ENCODE measurements at places on chromosomes 3 and 15.

- no peak for DNase-seq
These were observed 274.5 kb downstream of the FEZF2 start for GRCh38 chr3:62098646-62099365.

DNA sequence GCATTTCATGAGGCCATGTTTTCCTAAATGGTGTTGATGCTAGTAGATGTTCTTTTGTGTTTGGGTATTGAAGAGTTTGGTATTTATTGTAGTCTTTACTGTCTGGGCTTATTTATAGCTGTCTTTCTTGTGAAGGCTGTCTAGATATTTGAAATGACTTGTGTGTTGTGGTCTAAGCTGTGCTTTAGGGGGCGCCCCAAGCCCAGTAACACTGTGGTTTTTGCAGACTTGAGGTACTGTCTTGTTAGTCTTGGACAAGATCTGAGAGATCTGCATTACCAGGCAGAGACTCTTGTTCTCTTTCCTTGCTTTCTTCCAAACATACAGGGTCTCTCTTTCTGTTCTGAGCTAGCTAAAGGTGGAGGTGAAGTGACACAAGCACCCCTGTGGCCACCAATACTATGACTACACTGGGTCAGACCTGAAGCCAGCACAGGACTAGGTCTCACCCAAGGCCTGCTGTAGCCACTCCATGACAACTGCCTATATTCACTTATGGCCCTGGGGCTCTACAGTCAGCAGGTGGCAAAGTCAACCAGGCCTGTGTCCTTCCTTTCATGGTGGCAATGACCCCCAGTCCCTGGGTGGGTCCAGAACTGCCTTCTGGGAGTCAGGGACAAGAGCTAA lies 152.1 kb upstream of the TBC1D5 start:
- peak; percentile 44 for DNase-seq

- DNase-seq: no peak
These were observed 131.3 kb downstream of the PLD1 start for GRCh38 chr3:171678971-171679492.

GRCh38 chr15:59229453-59229852 lies 22.8 kb downstream of the LDHAL6B start:
- no peak for DNase-seq

DNA sequence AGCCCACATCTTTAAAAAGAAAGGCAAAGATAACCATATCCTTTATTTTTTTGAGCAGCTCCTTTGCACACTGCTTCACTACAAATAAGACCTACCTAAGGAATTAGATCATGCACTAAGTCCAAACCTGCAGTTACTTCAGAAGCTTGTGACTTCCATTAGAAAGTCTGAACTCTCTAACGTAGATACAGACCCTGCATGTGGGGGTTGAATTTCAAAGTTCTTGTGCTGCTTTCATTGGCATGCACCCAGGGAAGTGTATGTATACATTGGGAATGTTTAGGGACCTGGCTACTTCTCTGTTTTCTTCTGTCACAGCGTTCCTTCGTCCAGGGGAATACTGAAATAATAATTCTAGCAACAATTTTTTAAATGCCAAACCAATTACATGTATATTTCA lies 185.2 kb upstream of the IL12A start:
- no peak for DNase-seq

DNA sequence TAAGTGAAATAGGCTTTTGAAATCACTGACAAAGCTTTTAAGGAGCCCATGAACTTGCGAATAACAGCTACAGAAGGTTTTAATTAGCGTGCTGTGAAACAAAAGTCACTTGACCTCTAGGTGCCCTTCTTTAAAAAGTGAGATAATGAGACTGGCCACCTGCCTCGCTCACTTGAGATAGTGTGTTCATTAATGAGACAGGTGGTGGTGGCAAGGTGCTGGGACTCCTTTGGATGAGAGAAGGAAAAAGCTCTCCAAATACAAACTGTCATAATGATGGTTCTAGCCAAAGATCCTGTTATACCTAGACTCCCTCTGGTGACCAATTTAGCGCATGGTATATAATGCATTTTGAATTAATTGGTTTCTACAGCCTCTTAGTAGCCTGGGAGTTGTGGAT lies 22.7 kb upstream of the IREB2 start:
- DNase-seq: no peak

DNA sequence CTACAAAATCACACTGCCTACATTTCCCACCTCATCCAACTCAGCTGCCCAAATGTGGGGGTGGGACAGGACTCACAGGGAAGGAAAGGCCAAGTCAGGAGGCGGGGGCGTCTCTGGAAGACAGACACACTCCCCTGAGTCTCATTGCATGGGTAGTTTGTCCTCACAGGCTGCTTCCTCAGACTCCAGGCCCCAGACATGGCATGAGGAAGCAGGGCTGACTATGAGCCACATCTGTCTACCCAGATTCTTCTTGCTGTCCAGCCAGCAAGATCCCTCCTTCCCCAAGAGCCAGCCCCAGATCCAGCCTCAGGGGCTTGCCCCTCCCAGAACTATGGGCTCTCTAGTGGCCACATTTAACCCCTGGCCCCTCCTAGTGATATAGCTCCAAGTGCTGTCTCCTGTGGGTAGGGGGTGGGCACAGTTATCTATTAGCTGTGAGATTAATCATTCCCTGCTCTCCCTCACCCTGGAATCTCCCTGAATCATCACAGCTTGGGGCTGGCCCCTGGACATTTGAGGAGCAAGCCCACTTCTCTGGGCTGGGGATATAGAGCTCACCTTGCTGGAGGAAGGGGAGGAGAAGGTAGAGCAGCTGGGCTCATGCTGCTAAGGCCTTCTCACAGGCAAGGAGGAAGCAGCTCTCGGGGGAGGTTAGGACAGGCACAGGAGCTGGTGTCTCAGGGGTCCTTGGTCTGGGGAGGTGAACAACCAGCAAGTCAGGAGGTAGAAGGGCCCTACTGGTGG lies 2.1 kb upstream of the CCDC33 start:
- no peak for DNase-seq

DNA sequence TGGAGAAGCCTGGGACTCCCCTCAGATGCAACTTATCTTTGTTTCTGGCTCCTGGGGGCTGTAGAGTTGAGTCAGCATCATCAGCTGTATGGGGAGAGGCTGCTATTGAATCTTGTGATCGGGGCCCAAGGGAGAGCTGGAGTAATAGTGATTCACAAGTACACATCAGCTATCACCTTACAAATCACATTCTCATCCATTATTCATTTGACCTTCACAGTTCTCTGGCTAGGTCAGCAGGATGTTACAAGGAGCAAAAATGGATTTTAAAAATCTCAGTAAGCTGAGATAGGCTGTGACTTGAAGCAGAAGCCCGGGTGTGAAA lies 175.0 kb downstream of the OPA1 start:
- DNase-seq: no peak

DNA sequence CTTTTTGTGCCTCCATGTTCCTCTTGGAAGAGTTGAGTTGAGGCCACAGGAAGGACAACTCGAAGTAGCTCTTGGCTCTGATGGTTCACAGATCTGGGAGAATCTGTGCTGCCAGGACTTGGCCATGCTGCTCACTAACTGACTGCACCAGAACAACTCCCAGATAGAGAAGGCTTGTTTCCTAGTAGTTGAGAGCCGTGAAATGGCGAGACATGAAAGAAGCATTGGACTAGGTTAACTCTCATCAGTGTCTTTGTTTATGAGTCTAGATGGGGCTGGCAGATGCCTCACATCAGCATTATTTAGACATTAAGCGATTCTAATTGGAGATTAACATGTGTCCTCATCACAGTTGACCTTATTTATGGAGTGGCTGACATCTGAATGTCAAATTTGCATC lies 92.9 kb upstream of the AGBL1 start:
- no peak for DNase-seq

DNA sequence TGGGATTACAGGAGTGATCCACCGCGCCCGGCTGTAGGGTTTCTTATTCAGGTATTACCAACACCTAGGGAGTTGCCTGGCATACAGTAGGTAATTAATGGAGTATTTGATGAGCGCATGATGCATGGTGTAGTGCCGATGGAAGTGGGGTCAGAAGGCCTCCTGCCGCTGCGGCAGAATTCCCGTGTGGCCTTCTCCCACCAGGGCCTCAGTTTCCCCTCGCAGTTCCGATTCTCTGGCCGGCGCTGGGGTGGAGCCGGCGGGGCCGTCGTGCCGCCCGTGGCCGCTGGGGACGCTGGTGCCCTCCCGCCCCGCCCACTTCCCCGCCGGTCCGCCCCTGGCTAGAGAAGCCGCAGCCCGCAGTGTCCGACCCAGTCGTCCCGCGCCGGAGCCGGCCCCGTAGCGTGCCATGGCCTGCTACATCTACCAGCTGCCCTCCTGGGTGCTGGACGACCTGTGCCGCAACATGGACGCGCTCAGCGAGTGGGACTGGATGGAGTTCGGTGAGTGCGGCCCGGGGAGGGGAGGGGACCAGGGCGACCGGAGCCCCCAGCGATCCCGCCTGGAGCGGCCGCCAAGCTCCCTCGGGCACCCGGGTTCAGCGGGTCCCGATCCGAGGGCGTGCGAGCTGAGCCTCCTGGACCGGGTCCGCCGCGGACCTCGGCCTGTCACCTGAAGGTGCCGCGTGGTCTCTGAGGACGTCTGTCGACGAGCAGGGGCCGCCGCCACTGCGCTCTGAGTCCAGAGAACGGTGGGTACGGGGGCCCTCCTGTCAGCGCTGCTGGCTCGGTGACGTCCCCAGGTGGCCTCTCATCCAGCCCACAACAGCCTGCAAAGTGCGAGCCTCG lies at the start of gene IRAK2:
Gene IRAK2, plus strand, starts transcription at position 374 of the 848 bp plus-strand sequence. Its CDS starts 36 bp downstream, at position 410.
- DNase-seq: peak; percentile 73

DNA sequence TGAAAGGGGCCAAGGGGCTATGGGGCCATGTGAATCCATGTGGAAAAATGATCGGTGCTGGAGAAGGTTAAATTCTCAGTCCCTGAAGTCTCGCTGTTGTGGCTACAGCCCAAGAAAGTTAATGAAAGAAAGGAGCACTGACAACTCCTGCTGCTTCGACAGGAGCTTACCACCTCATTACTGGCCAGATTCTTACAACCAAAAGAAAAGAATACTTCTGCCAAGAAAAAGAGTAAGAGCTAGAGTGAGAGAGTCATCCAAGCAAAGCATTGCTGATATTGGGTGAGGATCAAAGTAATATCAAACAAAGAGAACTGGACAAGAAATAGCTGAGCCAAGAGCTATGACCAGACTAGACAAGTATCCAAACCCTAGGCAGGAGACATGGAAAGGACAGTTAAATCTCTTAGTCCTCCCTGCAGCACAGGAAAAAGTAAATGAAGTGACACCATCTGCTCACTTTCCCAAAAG lies 348.4 kb upstream of the PLSCR5 start:
- no peak for DNase-seq

DNA sequence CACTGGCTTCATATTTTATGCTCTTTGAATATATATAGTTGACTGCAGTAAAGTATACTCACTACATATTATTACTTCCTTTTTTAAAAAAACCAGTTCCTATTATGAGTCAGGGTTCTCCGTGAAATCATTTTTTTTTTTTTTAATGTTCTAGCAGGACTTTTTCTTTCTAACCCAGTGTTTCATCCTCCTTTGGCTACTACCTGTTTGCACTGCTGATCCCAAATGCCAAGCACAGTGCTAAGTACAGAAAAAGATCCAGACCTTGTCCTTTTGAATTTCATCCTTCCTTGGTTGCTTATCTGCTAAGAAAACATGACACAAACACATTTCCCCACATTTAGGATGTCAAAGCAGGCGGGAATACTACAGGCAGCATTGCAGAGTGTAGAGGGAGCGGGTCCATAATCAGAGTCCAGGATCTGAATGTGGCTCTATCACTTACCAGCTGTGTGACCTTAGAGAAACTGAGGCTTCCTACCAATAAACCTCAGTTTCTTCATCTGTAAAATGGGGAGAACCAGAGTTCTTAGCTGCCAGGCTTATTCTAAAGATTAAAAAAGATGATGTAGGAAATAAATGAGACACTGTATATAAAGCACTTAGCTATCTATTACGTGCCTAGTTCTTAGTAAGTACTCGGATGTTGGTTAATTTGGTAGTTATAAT lies 37.2 kb upstream of the ANPEP start:
- DNase-seq: no peak

DNA sequence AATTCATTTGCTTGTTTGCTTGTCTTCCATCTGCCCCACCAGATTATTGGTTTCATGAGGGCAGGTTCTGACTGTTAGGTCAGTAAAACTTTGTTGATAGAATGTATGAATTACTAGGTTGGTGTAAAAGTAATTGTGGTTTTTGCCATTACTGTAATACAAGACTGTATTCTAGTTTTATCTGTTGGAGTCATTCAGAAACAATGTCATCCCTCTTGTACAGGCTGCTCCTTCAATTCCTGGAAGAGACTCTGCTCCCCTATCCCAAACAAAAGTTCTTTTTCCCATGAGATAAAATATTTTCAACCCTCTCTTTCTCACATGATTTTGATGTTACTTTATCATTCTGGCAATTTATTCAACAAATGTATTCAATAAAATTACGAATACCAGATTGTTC lies 115.0 kb downstream of the CHST2 start:
- no peak for DNase-seq

DNA sequence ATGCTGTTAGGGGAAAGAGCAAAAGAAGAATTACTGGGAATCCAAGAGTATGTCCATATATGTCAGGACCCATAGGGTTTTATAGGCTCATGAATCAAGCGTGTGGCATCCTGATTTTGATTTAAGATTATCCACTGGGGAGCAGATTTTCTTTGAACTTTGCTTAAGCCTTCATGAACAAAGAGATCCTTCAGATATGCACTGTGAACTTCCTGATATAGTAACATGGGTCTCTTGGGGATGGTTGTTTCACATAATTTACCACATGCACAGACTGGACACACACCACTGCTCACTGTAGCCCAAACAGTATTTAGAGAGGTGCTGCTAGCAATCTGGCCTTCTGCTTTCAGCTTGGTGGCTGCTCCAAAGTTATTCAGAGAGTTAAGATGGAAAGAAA lies 200.9 kb upstream of the ZPLD1 start:
- DNase-seq: no peak

DNA sequence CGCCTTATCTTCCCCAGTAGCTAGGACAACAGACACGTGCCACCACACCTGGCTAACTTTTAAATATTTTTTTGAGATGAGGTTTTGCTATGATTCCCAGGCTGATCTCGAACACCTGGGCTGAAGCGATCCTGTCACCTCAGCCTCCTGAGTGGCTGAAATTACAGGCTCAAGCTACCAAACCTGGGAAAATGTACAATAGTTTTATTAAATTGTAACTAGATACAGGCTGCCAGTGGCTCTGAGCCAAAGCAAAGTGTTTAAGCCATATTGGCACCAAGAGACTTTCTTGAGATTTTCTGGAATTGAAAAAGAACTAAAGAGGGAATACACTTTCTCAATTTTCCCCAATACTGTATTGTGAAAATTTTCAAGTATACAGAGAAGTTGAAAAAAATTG lies 204.3 kb downstream of the SUCLG2 start:
- DNase-seq: no peak

- DNase-seq: no peak
These were observed 123.3 kb upstream of the GRM7 start for GRCh38 chr3:6737630-6738029.

GRCh38 chr3:177705976-177706823 lies 508.9 kb upstream of the TBL1XR1 start:
- DNase-seq: no peak

- no peak for DNase-seq
These were observed 42.0 kb downstream of the UMPS start for GRCh38 chr3:124772081-124772831.

- no peak for DNase-seq
These were observed 17.2 kb upstream of the NMNAT3 start for GRCh38 chr3:139695007-139695406.
